ENCODE measurements at places on chromosomes 13 and 19.

DNA sequence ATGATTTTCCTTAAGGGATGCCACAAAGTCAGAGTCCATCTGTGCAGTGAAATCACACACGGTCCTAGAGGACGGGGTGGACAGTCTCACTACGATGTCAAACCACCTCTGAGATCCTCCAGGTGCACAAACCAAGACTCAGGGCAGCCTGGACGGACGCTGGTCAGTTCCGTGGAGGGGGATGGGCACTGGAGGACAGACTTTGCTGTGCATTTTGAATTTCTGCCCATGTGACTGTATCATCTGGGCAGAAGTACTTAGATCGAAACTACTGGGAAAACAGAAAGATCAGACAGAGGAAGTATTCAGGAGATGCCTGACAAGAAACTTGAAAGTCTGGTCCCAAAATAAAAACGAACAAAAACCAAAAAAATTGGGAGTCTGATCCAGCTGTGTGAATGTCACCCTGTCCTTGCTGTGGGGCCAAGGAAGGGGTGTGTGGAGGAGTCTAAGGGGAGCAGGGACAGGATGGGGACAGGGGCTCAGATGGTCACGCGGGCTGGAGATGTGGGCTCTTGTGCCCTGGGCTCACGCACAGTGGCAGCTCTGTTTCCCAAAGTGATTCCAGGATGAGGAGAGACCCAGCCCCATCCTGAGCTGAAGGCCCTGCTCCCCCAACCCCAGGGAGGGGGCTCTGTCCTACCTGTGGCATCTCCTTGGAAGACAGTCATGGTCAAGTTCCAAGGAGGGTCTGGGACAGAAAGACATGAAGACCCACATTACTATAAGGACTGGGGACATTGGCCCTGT, 1.5 kb downstream of the SIGLEC8 start:
- DNase-seq = no peak

- no peak for DNase-seq
Measured at GRCh38 chr19:46685189-46685588, 24.2 kb upstream of the DACT3 start.

- no peak for DNase-seq
Measured at GRCh38 chr13:80374444-80374843, 33.5 kb upstream of the SPRY2 start.

GRCh38 chr19:41877916-41878905, 1.1 kb downstream of the CD79A start:
- no peak for DNase-seq

DNA sequence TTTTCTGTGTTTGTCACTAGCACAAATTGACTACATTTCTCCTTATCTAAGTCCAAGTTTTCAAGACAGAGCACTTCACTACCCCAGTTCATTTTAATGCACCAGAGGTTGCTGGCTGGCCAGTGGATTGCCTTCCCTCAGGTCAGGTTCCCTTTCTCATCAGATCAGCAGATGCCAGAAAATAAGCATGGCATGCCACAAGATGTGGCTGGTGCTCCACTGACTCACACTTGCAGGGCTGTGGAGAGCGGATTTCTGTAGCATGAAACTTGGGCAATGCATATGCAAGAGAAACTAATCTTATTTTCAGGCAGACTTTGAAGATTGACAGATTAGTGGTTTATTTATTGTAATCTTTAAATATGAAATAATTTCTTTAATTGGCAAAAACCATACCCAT, 79.5 kb downstream of the RUBCNL start:
- peak; percentile 63 for DNase-seq

DNA sequence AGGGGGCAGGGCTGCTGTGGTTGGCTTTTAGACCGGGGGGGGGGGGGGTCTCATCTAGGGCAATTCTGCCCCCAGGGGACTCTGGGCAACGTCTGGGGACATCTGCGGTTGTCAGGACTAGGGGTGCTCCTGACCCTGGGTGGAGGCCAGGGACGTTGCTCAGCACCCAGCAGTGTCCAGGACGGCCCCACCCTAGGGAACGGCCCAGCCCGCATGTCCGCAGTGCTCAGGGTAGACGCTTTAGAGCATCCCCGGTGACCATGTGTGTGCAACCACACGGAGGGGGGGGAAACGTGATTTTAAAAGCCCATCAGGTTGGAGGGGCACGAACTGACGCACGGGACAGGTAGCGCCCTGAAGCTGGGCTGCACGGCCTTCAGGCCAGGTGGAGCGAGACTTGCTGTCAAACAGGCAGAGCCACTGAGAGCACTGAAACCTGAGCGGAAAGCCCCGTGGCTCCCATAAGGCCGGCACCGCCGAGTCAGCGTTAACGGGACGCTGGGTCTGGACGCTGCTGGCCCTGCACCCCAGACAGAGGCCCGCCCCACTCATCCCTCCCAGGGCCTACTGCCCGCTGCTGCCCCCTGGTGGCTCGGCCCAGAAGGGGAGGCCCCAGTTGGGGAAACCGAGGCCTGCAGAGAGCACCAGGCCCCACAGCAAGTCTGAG, 8.3 kb downstream of the CACTIN start:
- peak; percentile 57 for DNase-seq

GRCh38 chr19:52646571-52647217, 8.5 kb upstream of the ZNF83 start:
- DNase-seq = peak; percentile 70

DNA sequence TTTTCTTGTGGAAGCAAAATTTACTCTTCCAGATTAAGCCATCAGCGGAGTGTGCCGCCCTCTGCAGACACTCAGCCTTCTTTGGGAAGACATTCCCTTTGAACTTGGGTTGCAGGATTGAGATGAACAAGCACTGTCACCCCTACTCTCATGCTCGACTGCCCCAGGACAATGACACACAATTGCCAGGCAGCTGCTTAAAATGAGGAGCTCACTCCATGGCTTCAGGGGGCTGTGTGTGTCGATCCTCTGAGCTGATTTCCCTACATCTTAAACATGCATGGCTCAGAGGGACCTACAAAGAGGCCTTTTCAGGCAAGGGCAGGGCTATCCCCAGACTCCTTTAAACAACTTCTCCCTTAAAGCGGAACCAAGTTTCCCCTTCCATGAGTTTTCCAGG, 107.5 kb upstream of the MBNL2 start:
- DNase-seq = no peak

GRCh38 chr19:55325172-55325571, at the start of gene TMEM150B:
Gene TMEM150B (minus strand): TSS chr19:55325341. CDS start chr19:55321036, 4,305 bp downstream.
- no peak for DNase-seq

GRCh38 chr19:13834244-13835069, 39.2 kb downstream of the ZSWIM4 start:
- DNase-seq = no peak

All from NB4 (cell line).